ENCODE measurements at places on chromosomes 6 and 20.

- no peak for DNase-seq
These were observed 108.5 kb upstream of the NXT1 start for GRCh38 chr20:23242104-23242503.

- no peak for DNase-seq
These were observed 98.9 kb downstream of the PDSS2 start for GRCh38 chr6:107360476-107360875.

DNA sequence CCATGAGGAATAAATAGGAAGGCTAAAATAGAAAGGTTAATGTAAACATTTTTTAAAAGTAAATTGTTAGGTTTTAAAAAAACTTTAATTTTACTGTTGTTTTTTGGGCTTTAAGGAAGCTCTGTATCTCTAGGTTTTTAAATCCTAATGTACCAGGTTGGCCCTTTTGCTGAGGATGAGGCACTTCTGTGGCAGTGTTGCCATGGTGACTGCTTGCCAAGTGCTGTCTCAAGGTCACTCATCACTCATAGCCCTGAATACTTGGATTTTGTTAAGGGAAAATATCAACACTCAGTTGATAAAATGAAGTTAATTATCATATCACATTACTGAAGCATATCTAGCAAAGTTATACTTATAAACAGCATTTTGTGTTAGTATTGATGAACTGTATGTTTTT, 50.2 kb downstream of the NCOA3 start:
- no peak for DNase-seq

- DNase-seq: no peak
These were observed 372.7 kb downstream of the ADGRB3 start for GRCh38 chr6:69007781-69008180.

DNA sequence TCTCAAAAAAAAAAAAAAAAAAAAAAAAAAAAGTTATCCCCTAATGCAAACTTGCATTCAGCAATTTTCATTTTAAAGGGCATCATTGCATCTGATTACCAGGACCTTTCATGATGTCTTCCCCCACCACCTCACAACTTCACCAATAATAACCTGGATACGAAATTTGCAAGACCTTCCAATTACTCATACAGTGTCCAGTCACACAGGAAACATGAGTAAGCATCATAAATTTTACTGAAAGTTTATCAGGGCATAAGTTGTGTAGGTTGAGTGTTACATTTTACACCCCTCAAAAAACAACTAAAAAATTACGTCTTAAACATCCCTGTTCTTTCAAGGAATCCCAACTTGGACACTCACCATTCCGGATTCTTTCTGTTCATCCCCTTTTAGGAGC, 79.1 kb upstream of the ANKEF1 start:
- no peak for DNase-seq
